Activated naive CD8-positive, alpha-beta T cell treated with anti-CD3 and anti-CD28 coated beads, Interleukin-2, amount 50 U/mL, for 24 hours (primary cell): ENCODE measurements at places on chromosomes 4 and X.

GRCh38 chrX:138638996-138639395, 72.5 kb downstream of the FGF13 start:
- DNase-seq, result no peak

- no peak for DNase-seq
These were observed 48.5 kb downstream of the AWAT2 start for GRCh38 chrX:70001269-70001668.

- no peak for DNase-seq
These were observed 91.8 kb downstream of the STOX2 start for GRCh38 chr4:183996868-183997267.

- no peak for DNase-seq
These were observed 20.6 kb downstream of the MAGEC1 start for GRCh38 chrX:141924293-141924692.

GRCh38 chr4:124111922-124112321, 600.6 kb downstream of the ANKRD50 start:
- DNase-seq, result no peak

GRCh38 chr4:125254106-125254505, 60.6 kb upstream of the FAT4 start:
- no peak for DNase-seq

GRCh38 chr4:129526812-129527211, 430.9 kb downstream of the C4orf33 start:
- DNase-seq, result no peak

- no peak for DNase-seq
These were observed 471.2 kb downstream of the IQCM start for GRCh38 chr4:149344436-149344835.

GRCh38 chr4:116665716-116666115, 419.7 kb downstream of the TRAM1L1 start:
- no peak for DNase-seq

DNA sequence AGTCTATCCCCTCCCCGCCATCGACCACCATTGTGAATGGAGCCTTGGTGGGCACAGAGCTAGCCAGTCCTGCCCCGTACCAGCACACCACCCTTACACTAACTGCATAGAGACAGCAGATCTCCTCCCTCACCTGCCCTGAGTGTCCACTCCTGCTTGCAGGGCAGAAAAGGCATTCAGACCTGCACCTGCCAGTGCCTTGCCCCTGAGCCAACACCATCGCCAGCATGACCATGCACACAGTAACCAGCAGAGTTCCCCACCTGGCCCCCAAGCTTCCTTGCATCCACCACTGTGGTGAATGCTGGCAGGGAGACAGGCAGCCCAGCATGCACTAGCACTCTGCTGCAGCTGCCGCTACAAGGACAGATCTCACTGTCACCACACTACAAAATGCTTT, 397.1 kb downstream of the KLHL4 start:
- DNase-seq, result no peak

GRCh38 chr4:128454281-128454871, 166.8 kb upstream of the PGRMC2 start:
- peak; percentile 70 for DNase-seq

GRCh38 chr4:111399623-111400022, 745.6 kb upstream of the FAM241A start:
- no peak for DNase-seq

GRCh38 chr4:121138039-121138825, 25.9 kb downstream of the TNIP3 start:
- peak; percentile 64 for DNase-seq

GRCh38 chr4:98544141-98544817, 114.1 kb downstream of the TSPAN5 start:
- DNase-seq, result no peak

GRCh38 chr4:136458326-136458725, 1074.0 kb downstream of the PCDH18 start:
- DNase-seq, result no peak

DNA sequence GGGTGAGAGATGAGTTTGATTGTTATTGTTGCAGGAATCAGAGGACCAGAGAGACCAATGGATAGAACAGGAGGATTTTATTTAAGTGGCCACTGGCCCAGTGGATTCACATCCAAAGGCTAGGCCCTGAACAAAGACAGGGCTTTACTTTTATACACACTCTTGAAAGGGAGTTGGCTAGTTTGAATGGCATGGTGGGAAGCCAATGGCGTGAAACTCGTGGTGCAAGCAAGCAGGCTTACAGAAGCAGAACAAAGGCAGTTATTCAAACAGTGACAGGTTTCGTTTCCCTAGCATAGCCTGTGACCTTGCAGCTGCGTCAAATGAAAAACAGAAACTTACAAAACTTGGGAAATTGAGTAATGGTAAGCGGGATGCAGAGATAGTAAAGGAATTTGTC, 110.2 kb upstream of the PRDX4 start:
- no peak for DNase-seq

- no peak for DNase-seq
These were observed 591 bp upstream of the NWD2 start for GRCh38 chr4:37243722-37244582.

- no peak for DNase-seq
These were observed 17.6 kb downstream of the PIR start for GRCh38 chrX:15475486-15475885.

GRCh38 chrX:68571292-68571609, 72.4 kb downstream of the YIPF6 start:
- no peak for DNase-seq

- DNase-seq, result no peak
These were observed 17.7 kb upstream of the CPE start for GRCh38 chr4:165360985-165361670.

GRCh38 chr4:6893449-6894085, 16.1 kb upstream of the TBC1D14 start:
- no peak for DNase-seq

GRCh38 chr4:11741190-11741652, 312.5 kb upstream of the HS3ST1 start:
- DNase-seq, result no peak

- DNase-seq, result no peak
These were observed 3.4 kb downstream of the FAM149A start for GRCh38 chr4:186107947-186108346.

GRCh38 chrX:39398963-39399261, 597.7 kb downstream of the MID1IP1 start:
- no peak for DNase-seq

DNA sequence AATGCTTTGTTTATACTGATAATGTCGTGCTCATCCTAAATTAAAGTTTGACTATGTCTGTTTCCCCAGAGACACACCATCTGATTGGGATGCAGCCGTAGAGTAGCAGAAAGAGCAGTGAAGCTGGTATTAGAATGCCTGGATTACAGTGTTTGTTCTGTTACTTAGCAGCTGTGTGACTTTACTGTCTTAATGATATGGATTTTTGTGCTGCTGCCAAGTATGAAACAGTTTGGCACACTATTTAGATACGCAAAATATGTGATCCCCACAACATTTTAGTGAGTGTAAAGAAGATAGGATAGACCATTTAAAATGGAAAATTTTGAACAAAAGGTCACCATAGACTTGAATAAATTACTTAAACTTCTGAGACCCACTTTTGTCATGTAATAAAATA, 1.2 kb upstream of the CHIC1 start:
- DNase-seq, result no peak

GRCh38 chrX:97835969-97836368, 952.3 kb downstream of the RPA4 start:
- no peak for DNase-seq
